Activated CD4-positive, alpha-beta T cell treated with anti-CD3 and anti-CD28 coated beads, Interleukin-2, amount 50 U/mL, for 4 hours (primary cell): ENCODE measurements at places on chromosomes 13 and 19.

GRCh38 chr13:94849254-94849653 lies 136.9 kb upstream of the SOX21 start:
- no peak for DNase-seq

DNA sequence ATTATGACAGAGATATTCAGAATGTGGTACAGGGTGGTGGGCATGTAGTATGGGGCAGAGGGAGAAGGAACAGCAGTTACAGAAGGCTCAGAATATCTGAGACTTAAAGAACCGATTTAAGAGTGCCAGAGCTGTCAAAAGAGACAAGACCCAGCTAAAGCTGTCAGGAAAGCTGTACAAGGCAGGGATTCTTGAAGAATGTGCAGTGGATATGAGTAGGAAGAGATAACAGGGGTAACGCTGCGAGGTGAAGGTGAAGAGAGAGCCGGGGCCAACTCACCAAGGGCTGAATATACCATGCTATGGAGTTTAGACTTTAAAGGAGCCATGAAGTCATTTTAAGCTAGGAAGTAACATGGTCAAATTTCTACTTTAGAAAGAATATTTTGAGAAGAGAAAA lies 381.0 kb downstream of the DIAPH3 start:
- no peak for DNase-seq

GRCh38 chr13:23146811-23147625 lies 33.8 kb upstream of the SGCG start:
- DNase-seq, result no peak

- no peak for DNase-seq
These were observed 222.6 kb downstream of the TM9SF2 start for GRCh38 chr13:99723878-99724277.

- no peak for DNase-seq
These were observed 1.1 kb downstream of the GALP start for GRCh38 chr19:56176881-56177280.

GRCh38 chr19:5289060-5289990 lies 51.3 kb downstream of the PTPRS start:
- no peak for DNase-seq

GRCh38 chr19:35162471-35163326 lies 8.2 kb downstream of the FXYD5 start:
- no peak for DNase-seq

- DNase-seq, result no peak
These were observed 463.3 kb downstream of the ITGBL1 start for GRCh38 chr13:101915755-101916107.

DNA sequence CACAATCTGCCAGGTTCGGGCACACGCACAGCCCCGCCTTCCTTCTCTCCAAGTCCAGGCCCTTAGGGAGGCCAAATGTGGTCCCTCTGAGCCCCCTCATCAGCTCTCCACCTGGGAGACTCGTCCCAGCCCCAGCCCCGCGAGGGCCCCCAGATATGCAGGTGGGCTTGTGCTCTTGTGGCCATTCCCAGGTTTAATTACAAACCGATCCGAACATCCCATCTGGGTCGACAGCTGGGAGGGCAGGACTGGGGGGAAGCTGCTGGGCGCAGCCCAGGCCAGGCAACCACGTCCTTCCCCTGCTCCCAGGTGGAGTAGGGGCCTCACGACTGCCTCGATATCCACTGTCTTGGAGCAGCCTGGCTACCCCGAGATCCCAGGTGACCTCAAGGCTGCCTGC lies 7.5 kb upstream of the C2CD4C start:
- DNase-seq, result no peak

GRCh38 chr13:77386880-77387606 lies 60.1 kb upstream of the MYCBP2 start:
- no peak for DNase-seq

DNA sequence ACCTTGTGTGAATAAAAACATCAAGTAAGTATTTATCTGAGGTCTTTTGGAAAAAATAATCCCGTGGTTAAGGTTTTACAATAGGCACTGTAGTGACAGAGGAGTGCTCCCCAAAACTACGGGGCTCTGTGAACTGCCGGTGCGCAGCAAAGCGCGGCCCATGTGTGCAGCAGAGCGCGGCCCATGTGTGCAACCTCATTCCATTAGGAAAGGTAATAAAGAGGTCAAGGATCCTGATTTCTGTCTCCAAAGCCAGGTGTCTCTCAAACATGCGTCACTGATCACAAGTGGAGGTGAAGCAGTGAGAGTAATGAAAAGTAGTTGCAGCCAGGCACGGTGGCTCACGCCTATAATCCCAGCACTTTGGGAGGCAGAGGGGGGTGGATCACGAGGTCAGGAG lies 58.7 kb downstream of the MRPL57 start:
- DNase-seq, result no peak

DNA sequence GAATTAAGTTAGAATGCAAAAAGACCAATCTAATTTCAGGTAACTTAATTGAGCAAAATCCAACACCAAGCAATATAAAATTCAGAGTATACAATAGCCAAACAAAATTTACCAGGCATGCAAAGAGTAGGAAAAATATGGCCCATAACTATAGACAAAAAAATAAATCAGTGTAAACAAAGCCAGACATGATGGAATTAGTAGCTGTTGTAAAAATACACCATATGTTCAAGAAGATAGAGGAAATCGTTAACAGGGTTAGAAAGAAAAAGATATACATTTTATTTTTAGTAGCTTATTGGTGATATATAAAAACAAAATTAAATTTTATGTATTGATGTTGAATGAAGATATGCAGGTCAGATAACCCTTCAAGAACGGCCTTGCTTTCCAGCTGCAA lies 621.1 kb upstream of the MIR17HG start:
- DNase-seq, result no peak

- DNase-seq, result peak; percentile 7
These were observed 588 bp upstream of the DPY19L3 start for GRCh38 chr19:32404933-32405430.

- no peak for DNase-seq
These were observed 57.2 kb downstream of the ZMYM2 start for GRCh38 chr13:20015763-20016162.

DNA sequence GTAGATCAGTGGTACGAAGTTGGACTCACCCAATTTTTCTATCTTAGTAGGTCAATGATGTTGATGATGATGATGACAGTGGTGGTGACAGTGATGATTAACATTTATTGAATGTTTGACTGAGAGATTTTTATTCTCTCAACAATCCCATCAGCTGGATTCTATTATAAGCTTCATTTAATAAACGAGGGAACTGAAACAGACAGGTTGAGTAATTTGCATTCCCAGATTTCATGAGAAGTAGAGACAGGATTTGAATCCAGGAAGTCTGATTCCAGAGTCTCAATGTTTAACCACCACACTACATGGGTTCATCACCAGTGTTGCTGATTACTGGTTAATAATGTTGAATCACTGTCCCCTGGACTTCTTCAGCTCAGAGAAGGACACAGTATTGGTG lies 168.9 kb downstream of the FLT1 start:
- no peak for DNase-seq

GRCh38 chr19:16714702-16715287 lies 4.9 kb upstream of the NWD1 start:
- DNase-seq, result peak; percentile 15

DNA sequence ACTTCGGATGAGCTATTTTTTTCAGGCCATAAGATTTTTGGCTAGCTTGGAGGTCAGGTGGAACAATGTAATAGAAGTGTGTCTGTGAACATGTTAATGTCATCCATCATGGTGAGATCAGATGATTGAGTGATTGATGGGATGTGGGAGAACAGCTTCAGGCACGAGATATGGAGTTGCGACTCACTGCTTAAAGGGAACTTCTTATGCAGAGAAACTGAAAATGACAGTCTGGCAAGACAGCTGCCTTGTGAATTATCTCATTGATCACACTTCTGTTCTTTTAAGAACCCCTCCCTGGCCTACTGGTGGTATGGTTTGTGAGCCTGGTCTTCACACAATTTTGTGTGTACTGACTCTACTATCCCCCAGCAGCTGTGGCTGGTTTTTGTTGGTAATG lies 96.0 kb downstream of the OLFM4 start:
- no peak for DNase-seq

DNA sequence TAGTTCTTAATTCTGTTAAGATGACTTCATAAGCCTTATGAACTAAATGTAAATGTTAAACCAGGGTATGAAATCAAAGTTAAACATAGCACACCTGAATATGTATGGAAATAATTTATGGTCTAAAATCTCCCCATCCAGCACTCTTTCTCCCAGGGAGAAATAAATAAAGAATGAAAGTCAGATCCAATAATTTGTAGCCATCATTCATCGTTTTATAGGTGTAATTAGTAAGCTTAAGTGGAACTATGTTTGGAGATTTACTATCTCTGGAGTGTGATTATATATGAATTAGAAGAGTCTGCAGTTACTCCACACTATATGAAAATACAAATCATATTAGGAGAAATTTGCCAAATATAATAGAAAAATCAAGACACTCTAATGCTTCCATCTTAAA lies 405.1 kb downstream of the DACH1 start:
- no peak for DNase-seq

DNA sequence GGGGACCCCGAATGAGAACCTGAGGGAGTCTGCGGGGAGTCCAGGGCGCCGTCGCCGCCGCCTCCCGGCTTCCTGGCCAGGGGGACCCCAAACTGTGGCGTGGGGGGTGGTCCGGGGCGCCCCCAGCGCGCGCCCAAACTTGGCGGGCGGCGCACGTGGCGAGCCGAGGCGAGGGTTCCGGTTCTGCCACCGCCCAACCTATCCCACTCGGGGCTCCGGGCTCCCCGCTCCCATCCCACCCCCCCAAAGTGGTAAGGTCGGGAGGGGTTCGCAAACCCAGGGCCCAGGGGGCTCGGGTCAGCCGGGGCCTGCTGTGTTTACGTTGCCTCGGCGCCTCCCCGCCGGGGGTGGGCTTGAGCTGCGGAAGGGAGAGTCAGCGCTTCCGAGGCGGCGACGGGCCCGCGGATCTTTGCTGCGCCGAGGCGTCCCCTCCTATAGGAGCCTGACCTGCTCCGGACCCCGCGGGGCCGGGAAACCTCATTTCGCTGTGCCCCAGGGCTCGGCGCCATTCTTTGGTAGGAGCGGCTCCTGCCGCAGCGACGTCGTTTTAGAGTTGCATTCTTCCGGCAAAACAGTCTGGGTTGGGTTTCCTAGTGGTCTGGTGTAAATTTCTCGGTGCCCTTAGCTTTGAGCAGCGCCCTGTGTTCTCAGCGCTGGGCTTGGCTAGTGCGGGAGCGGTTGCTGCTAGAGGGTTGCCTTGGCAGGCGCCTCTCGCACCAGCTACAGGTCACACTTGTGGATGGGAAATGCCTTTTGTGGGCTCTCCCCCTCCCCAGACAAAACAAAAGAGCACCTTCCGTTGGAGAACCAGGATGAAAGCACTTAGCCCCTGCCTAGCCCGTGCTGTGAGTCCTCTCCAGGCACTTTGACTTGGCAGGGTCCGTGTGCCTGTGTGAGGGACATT lies 1.2 kb downstream of the DAZAP1 start:
- peak; percentile 41 for DNase-seq

GRCh38 chr13:31881495-31881882 lies 142.2 kb downstream of the RXFP2 start:
- no peak for DNase-seq

GRCh38 chr19:46599716-46600373 lies 1.3 kb upstream of the CALM3 start:
- no peak for DNase-seq

DNA sequence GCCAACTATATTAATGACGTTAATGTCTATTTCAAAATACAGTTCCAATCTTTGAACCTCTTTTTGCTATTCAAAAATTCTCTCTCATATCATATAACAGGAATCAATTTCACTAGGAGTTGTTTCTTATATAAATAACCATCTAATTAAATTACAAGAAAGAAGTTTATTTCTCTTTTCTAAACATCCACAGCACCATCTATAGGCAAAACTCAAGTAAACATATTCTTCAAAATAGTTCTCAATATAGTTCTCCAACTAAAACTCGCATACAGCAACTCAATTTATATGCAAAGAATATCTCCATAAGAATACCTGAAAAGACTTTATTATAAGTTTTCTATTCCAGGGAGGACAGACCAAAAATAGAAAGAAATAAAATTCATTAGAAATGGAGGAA lies 65.6 kb downstream of the RBM26 start:
- no peak for DNase-seq

- no peak for DNase-seq
These were observed 44.5 kb downstream of the CERS4 start for GRCh38 chr19:8253678-8254077.

GRCh38 chr19:55986487-55986886 lies at the start of gene NLRP5:
TSS of gene NLRP5 (plus strand) at chr19:55986775.
- DNase-seq, result no peak

DNA sequence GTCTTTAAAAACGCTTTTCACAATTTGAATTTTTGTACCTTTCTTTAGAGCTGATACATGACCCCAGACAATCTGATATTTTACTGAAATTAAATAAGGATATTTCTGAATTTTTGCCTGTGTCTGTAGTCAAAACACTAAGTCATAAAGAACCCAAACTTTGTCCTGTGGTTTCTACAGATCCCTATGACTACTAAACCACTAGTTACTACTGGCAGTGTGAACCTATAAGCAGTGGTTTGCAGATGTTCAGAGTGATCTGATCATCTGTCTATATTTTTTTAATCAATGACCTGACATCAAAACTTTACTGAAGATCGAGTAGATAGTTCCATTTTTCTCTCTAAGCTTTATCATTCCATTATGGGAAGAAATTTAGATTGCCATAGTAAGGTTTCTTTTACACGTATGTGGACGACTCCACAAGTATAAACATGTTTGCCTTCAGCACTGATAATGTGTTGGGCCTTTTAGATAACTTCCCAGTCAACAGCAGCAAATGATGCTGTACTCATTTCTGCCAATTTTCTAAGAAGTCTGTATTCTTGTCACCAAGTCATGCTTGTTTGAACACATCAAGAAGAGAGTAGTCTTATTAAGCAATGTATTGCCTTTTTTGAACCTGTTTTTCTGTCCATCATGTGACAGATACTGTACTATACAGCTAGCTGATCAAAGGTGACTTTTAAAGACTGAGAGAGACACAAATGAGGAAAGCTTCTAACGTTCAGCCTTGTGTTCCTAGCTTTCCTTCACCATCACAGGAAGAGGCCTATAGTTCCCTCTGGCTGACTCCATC lies 21.8 kb downstream of the POLR1D start:
- DNase-seq, result no peak

GRCh38 chr19:5395556-5395955 lies 54.9 kb upstream of the PTPRS start:
- no peak for DNase-seq

DNA sequence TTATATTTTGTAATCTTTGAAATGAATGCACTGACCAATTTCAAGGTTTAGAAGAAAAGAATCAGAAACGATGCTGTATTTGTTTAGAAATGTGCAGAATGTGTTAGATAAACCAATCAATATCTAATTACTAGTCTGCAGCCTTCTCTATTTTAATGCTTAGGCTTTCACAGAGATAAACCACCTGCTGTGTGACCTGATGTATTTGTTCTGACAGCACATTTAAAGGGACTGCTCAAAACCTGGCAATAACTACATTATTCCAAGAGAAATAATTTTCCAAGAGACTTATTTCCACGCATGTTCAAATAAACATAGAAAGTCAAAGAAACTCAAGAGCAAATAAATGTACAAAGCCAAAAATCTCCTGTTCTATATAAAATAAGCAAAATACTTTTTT lies 641.6 kb upstream of the PCDH20 start:
- no peak for DNase-seq

GRCh38 chr19:55474269-55475265 lies 1.9 kb upstream of the ZNF628 start:
- DNase-seq, result no peak

GRCh38 chr13:20938302-20938701 lies 35.8 kb upstream of the XPO4 start:
- no peak for DNase-seq
